Spleen (tissue), 13 donors: ENCODE measurements at places on chromosomes 12 and 14. TPM values are rescaled to one million over a fixed set of nuclear protein-coding genes. Genes with fewer than 3 reads are reported as not detected.

Gene OTOGL
- polyA plus RNA-seq: 0.11 TPM

Gene RPS6KL1
- polyA plus RNA-seq: 3.3 TPM

Gene EXD2
- 3.7 TPM for polyA plus RNA-seq

Gene KRT80
- polyA plus RNA-seq: not detected

Gene PRKD1
- polyA plus RNA-seq: 1.8 TPM

Gene ACOT6
- polyA plus RNA-seq: not detected

Gene KCNA1
- polyA plus RNA-seq: 0.15 TPM

Gene PELI2
- 3.0 TPM for polyA plus RNA-seq

Gene CCDC38
- 0.46 TPM for polyA plus RNA-seq

Gene VRTN
- 0.07 TPM for polyA plus RNA-seq

Gene TMEM121
- 3.3 TPM for polyA plus RNA-seq

Gene HVCN1
- 76.5 TPM for polyA plus RNA-seq

Gene TMEM132C
- 0.13 TPM for polyA plus RNA-seq
